ENCODE measurements at places on chromosomes 4 and X.
A peak's percentile ranks its signal among the peaks of the same experiment; 100 is the strongest.

- DNase-seq: no peak
These were observed 181.2 kb downstream of the ARHGAP10 start for GRCh38 chr4:147913137-147913536.

- peak; percentile 94 for DNase-seq
These were observed 104.0 kb downstream of the FAM53A start for GRCh38 chr4:1579901-1580691.

DNA sequence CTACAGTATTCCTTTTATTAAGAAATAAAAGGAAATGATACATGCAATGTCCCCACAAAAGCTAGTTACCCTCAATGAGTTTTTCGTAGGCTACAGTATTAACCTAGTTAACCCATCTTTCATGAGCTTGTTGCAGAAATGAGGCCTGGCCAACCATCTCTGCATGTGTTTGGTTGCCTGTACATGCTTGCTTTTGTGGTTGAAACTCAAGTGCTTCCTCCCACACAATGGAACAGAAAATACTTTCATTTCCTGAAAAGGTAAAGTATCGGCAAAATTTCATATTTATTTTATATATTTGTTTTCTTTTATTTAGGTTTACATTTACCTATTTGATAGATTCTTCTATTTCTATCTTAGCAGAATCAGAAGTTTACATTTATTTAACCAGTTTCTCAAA lies 214.6 kb upstream of the FAM241A start:
- no peak for DNase-seq

DNA sequence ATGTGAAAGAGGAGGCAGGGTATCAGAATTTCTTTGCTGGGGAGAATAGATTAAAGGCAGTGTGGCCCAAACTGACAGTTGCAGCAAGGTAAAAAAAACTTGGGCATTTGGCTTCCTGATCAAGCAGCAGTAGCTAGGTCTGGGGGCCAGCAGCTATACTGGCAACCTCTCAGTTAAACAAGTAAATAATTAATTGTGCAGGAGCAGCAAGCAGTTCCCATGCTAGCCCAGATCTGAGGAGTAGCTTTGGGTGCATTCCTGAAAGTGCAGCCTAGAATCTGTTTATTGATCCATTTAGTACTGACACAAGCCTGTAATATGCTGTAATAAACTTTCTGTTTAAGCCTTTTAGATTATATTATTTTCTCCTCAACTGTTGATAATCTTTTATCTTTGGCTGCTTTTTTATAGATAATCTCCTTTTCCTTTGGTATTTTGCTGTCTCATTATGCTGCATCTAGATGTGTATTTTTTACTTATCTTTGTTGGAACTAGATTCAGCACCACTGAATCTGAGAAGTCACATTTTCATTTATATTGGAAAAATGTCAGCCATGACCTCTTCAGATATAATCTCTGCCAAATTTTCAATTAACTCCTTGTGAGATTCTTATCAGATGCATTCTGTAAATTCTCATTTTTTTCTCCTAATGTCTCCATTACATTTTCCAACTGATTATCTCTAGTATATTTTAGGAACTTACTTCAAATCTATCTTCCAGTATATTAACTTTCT lies 276.3 kb downstream of the STPG2 start:
- no peak for DNase-seq

DNA sequence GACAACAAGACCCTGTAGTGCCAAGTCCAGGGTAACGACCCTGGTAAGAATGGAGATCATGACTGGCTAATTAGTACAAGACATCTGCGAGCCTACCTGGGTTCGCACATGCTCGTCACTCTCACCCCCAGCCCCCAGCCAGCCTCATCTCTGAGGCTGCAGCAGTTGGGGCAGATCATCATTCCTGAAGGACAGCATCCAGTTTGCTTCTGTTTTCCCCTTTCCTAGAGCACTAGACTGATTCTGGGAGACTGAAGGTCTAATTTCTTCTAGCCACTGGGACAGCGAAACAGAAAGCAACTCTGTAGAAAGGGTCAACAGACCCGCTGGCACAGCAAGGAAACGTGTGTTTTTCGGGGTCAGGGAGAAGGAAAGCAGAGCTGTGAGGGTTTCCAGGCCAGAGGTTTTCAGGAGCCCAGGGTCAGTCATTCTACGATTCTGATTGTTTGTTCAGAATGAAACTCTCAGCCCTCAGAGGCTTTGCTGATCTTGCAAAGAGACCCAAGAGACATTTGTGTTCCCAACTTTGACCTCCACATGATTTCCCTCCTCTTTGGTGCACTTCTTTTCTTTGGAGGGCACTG lies 343.1 kb upstream of the NOCT start:
- no peak for DNase-seq

GRCh38 chr4:169846396-169846795 lies 88.7 kb upstream of the HPF1 start:
- no peak for DNase-seq

DNA sequence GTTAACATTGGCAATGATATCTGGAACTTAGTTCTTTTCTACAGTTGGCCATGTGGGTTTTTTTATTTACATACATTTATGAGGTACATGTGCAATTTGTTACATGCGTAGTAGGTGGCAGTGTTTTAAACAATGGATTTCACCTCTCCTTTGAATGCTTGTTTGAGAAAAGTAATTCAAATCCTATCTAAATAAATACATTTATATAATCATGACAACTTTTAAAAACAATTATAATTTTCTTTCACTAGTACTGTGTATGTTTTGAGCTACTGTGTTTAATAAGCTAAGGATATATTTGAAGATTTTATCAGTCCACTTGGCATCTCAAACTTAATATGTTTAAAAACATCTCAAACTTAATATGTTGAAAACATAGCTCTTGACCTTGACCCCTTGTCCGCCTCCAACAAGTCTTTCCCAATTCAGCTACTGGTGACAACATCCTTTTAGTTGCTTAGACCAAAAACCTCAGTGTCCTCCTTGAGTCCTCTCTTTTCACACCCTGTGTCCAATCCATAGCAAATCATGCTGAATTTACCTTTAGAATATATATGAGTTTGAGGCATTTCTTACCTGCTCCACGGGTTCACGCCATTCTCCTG lies 14.5 kb downstream of the GUCY1B1 start:
- no peak for DNase-seq

- DNase-seq: no peak
These were observed 6.1 kb downstream of the TADA2B start for GRCh38 chr4:7049295-7049694.

DNA sequence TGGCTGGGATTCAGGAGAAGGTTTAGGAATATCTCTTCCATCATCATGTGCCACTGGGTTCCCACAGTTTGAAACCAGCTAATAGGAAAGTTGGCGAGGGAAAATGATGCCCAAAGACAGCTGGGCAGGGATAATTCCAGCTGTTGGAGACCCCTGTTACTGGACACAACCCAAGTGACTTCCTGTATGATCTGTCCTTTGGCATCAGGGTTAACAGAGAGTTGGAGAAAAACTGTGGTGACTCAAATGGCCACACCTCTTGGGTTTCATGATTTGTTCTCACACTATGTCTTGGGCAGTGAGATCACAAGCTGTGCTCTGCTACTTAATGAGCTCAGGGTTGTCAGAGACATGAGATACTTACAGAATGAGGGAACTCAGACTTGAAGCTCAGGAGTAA lies 3.8 kb downstream of the FGF16 start:
- no peak for DNase-seq

DNA sequence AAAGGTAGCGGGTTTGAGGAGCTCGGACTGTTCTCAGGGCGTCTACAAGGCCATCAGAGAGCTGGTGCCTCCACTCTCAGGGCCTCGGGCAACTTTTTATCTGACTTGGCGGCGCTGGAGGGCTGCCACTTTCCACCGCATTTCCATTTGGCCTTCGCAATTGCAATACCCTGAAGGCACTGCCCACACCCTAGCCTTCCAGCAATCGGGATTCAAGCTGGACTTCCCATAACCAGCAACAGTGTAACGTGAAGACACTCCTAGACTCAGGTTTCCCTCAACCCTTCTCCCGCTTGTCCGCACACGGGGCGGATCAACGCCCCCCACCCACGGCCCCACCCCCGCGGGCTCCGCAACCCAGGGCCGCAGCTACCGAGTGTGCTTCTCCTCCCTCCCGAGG lies 50.2 kb upstream of the BCOR start:
- DNase-seq: peak; percentile 77

DNA sequence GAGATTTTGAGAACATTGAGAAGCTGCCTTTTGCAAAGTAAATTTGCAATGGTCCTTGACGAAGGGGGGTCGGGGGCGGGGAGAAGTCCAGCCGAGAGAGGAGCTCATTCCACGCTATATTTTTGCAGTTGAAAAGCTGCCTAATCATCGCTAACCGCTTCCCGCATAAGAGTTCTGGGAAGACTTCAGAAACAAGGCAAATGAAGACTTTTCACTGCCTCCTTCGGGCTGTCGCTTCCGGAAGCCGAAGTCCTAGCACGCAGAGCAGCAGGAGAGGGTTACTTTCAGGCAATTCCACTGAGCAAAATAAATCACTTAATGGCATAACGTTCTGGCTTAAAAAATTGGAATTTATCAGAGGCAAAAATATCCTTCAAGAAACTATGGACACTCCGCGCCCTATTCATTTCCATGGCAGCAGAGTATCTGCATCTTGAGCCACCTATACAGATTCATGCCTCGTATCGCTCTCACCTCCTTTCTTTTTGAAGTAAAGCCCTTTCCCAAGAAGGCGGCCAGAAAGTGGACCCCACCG lies 2.6 kb upstream of the LRAT start:
- no peak for DNase-seq

GRCh38 chrX:70437011-70437410 lies 7.6 kb upstream of the DLG3 start:
- DNase-seq: no peak

DNA sequence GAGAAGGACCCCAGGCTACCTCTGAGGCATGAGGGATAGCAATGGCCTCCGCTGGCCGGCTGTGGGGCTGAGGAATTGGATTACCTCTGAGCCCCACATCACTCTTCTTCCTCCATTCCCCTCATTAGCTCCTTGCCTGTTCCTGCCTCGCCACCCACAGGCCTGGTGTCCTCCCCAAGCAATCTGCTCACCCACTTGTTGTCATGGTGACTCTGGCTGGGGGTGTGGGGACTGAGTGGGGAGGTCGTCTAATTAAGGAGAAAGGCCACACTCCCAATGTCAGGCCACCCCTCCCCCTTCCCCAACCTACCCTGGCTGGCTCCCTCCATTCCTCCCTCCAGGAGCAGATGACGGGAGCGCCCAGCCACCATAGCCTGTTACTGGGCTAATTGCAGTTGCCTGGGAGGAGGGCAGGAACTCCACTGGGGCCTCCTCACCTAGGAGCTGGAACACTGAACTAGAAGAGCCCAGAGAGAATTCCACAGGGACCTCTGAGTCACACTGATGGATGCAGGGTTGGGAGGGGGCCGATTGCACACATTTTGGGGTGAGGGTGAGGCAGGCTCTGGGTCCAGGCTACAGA lies 20.7 kb downstream of the NALF2 start:
- no peak for DNase-seq

- DNase-seq: no peak
These were observed 990.2 kb downstream of the STPG2 start for GRCh38 chr4:97153042-97153441.

- DNase-seq: no peak
These were observed 20.5 kb upstream of the HOPX start for GRCh38 chr4:56701644-56702043.

DNA sequence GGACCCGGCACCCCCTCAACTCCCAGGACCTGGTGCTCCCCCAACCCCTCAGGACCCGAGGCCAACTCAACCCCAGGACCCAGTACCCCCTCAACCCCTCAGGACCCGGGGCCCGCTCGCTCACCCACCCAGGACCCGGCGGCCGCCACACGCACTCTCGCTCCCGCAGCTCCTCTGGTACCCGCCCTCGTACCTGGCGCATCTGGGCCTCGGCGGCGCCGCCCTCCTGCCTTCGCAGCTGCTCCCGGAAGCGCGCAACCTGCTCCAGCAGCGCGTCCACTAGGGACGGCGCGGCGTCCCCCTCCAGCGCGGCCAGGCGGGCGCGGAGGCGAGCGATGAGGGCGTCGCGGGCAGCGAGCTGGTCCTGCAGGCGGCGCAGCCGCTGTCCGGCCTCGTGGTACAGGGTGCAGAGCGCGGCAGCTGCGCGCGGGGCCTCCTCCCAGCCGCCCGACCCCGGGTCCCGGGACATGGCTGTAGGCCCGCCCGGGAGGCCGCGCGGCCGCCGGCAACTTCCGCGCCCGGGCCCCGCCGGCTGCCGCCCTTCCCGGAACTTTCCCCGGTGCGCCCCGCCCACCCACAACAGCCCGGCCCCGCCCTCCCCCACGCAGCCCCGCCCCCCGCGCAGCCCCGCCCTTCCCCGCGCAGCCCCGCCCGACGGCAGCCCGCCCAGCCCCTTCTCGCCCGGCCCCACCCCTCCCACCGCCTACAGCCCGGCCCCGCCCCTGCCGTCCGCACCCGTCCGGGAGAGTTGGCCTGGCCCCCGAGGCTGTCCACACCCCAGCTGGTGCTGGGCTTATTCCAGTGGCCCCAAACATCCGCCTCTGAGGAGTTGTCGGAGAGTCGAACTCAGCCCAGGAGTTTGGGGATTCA lies at the start of gene TNIP2:
Gene TNIP2, minus strand, starts transcription at position 516 of the 870 bp plus-strand sequence. Its CDS starts 47 bp downstream, at position 469.
- peak; percentile 78 for DNase-seq

DNA sequence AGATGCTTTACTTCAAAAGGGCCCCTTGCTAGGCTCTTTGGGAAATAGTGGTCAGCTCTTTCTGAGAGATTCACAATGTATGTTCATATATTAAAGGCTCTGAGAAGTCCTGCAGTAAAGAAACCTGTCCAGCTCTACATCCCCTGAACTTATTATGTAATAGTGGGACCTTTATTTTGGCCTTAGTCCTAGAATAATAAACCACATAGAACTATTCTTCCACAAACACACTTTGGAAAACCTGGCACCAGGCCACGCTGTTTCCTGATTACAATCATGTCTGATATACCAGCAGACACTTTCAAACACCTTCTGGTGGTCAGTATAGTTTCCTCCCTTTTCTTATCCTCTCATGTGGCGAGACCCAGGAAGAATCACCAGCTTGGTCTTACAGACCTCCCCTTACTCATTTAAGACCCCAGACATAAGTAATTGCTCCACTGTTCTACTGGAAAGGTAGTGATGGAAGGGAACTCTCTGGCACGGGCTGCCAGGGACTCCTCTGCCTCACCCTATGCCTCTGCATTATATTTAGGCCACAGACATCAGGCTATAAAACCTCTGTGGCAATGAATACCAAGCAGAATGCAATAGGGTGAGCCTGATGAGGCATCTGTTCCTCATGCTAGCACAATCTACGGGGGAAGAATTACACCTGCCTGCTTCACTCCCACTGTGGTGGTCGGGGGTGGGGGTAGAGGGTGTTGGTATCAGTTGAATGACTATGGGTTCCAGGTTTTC lies 5.7 kb upstream of the PPEF1 start:
- peak; percentile 53 for DNase-seq

DNA sequence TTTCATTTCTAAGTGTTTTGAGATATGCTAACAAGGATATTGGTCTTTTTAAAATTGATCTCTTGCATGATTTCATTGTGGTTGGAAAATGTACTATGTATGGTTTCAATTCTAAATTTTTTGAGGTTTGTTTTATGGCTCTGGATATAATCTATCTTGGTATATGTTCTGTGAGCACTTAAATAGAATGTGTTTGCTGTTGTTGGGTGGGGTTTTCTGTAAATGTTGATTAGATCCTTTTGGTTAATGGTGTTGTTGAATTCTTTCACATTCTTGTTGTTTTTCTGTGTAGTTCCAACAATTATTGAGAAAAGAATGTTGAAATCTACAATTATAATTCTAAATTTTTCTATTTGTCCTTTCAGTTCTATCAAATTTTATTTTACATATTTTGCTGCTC lies 42.6 kb upstream of the GNRHR start:
- DNase-seq: no peak

Measured in adrenal gland (tissue), 19 donors.